ENCODE measurements at places on chromosomes 5 and 9. TPM values are rescaled to one million over a fixed set of nuclear protein-coding genes. Genes with fewer than 3 reads are reported as not detected.

RASGEF1C gene
- total RNA-seq: not detected

EFNA5 gene
- total RNA-seq: 18.7 TPM

MARCOL gene
- not detected for total RNA-seq

RANBP3L gene
- total RNA-seq: not detected

FAXDC2 gene
- total RNA-seq: 0.34 TPM

TAS2R1 gene
- total RNA-seq: not detected

SELENOP gene
- 1.4 TPM for total RNA-seq

SLC34A1 gene
- 0.14 TPM for total RNA-seq

ISOC1 gene
- 14.5 TPM for total RNA-seq

GBGT1 gene
- 0.34 TPM for total RNA-seq

PHF24 gene
- 0.68 TPM for total RNA-seq

LCN9 gene
- not detected for total RNA-seq

CORO2A gene
- total RNA-seq: 35.5 TPM

SOX30 gene
- total RNA-seq: not detected

PCDHGA7 gene
- under 0.01 TPM for total RNA-seq

TMC1 gene
- 0.71 TPM for total RNA-seq

PCDHAC2 gene
- 25.5 TPM for total RNA-seq

NUDT12 gene
- total RNA-seq: 16.9 TPM

UCK1 gene
- 21.4 TPM for total RNA-seq

HAND1 gene
- not detected for total RNA-seq

CD274 gene
- total RNA-seq: 20.2 TPM

C9 gene
- total RNA-seq: not detected

KIF4B gene
- total RNA-seq: under 0.01 TPM
